ENCODE measurements at places on chromosomes 1 and 21.

DNA sequence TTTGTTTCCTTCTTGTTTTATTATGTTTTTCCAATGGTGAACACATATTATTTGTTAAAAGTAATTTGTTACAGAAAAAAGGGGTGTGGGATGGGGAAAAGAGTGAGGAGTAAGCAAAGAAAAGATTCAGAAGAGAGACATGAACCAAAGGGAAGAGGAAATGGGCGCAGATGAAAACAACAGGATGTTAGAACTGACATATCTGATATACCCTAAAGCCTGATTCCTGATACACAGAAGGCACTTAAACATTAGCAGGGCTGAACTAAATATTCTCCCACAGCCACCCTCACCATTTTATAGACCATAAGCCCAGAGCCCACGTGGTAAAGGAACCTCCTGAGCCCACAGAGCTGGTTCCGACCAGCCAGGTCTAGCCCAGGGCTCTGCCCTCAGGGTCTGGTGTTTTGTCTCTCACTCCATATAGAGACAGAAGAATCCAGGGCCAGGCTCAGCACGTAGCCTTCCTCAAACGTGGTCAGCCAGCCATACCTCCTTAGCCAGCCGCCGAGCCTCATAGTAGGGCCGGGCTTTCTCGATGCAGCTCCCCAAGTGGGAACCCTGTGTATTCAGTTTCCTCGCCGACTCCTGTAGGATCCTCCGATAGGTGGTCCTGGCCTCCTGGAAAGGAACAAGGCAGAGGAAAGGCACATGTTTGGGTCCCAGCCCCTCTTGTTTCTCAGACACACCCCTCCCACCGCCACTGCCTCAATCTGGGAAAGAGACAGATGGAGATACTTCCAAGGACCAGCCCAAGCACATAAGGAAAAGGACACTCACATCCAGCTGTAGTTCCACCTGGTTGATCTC, 9.5 kb downstream of the SH3BP5L start:
- DNase-seq = no peak

- DNase-seq = no peak
Observed at GRCh38 chr1:209627732-209628196, 24.5 kb downstream of the LAMB3 start.

DNA sequence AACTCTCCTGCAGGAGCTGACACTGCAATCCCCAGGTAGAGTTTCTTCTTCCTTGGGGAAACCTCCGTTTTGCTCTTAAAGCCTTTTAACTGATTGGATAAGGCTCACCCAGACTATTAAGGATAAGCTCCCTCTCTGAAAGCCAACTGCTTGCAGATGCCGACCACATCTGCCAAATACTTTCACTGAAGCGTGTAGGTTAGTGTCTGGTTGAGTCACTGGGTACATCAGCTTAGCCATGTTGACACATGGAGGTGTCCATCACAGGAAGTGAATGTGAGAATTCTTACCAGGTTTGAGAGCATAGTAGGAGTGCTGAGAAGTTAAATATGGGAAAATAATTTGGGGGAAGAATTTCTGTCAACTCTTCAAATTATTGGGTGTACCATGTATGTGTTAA, 202.0 kb downstream of the AJAP1 start:
- no peak for DNase-seq

DNA sequence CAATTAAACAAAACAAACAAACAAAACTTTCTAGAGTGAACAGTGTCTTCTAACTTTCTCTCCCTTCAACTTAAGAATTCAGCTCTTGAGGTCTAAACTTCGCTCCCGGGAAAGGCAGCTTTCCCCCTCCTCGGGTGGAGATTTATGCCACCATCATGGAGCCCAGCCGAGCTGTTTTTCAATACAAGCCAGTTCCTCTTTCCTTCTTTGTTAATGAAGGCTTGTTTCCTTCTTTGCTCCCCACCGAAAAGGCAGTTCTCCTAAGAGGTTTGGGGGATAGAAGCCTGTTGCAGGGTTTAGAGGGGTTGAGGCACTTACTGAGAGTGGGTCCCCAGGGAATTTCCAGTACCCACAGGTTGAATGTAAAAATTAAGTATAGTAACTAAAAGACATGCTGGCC, 26.5 kb downstream of the OLIG1 start:
- DNase-seq = no peak

DNA sequence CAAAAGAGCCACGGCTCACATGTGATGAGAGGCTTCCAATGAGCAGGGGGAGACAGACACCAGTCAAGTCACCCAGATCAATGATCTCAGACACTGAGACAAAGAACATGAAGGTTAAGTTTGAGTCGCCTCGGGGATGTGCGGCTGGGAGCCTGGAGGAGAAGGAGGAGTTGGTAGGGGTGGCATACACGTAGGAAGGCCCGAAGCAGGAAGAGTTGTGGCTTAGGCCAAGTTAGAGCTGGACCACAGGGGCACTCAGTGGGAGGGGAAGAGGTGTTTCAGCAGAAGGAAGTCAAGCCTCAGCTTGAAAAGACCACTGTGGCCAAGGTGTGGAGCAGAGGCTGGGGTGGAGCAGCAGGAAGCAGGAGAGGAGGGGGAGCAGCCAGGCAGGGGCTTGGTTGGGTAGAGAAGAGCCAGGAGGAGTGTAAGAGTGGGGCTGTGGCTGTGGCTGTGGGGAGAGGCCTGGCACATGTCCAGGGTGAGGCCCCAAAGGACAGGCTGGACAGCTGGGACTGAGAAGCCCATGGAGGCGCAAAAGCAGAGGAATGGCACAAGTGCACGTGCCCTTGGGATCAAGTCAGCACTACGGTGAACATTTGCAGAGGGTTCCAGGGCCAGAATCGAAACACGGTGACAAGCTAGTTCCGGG, 27.6 kb downstream of the CTNNBIP1 start:
- no peak for DNase-seq

DNA sequence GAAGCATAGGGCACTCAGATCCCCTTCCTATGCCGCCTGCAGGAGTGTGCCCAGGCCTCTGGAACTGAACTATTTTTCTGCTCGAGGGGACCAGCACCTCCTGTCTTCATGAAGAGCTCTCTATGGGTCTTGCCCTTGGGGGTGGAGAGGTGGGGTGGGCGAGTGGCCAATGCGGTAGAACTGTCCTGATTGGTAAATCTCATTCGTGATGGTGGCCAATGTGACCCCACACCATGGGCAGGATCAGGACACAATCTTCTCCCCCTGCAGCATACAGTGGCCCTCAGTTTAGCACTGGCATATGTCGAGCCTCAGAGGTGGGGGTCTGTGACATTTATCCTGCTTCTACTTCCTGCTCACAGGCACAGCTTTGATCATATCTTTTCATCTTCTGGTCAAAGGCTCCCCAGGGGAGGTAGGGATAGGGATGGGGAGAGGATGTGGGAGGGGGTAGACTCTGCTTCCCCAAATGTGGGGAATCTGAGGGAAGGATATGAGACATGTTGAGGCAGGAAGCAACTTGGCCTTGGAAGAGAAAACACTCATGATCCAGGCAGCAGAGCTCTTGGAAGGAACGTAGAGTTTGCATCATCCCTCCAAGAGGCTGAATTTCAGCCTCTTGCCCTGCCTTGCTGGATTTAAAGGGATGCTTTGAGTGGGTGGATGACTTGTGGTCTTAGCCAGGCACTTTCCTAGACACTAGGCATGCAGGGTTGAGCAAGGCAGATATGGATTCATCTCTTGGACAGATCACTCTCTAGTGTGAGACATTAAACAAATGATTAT, 81.8 kb downstream of the LAMC2 start:
- DNase-seq = no peak

DNA sequence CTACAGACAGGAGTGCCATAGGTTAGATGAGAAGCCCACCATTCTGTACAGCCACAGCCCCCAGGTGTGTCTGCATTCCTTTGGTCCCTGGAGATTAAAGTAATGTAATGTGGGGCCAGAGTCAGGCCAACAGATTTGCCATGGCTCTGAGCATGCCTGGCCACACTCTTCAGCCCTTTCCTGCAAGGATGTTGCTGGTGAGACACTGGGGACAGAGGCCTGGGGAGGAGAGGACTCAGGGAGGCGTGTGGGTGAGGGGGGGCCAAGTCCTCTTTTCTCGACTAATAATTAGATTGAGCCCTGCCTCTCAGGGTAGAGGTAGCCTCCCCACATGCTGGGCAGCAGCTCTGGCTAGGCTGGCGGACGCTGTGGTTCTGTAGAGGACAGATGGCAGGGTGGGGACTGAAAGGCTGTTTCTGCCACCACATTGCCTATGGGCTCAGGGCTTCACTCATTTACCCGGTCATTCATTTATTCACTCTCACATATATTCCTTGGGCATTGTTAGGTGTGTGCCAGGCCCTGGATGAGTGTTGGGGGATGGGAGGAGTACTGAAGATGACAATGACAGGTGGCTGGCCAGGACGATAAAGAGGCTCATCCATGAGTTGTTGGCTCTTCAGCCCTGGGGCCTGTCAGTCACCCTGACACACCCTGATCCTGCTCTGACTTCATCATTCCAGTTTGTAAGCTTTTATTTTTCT, 7.1 kb upstream of the PRCC start:
- DNase-seq = no peak

DNA sequence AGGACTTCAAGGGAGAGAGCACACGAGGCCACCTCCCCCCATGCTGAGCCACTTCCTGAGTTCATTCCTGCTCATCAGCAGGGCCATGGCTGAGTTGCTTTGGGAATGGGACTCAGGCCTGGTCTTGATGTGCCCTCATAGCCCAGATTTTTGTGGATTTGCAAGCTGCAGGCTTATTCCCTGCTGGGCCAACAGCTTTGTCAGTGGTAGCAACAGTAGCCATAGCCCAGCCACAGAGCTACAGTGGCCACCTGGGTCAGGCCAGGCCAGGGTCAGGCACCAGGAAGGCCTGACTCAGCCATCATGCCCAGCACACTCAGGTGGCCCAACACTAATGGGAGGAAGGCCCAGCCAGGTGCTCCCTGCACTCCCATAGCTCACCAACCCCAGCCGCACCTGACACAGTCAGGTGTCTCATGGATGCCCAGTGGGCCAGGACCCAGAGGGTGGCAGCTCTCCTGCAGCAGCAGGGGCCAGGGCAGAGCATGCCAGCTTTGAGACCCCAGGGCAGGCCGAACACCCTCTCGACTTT, 33.5 kb downstream of the EPHA2 start:
- DNase-seq = no peak

GRCh38 chr1:87410776-87411480, 82.2 kb downstream of the LMO4 start:
- DNase-seq = no peak

DNA sequence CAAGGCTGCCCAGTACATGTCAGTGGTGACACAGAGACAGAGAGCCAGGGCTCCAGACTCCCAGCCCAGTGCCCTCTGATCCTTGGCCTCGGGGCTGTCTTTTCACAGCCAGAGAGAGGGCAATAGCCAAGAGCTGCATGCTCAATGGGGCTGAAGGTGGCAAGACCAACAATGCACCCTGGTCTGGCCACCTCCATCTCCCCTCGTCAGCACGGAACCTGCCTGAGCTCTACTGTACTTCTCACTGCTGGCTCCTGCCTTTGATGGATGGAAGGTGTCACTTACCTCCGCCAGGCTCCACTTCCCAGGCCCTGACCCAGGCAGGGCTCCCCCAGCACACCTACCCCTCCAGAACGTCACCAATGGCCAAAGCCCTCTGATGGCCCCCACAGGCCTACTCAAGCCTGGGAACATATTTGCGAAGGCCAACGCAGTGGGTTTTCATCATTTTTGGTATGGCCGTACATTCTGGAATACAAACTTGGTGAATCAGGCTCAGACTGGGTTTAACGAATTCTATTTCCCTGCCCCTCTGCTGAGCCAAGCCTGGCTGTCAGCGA, 88.1 kb downstream of the DMRTB1 start:
- no peak for DNase-seq

- no peak for DNase-seq
Observed at GRCh38 chr1:161115132-161115711, 2.6 kb downstream of the PFDN2 start.

GRCh38 chr1:180948641-180949615, 36.2 kb downstream of the KIAA1614 start:
- no peak for DNase-seq

GRCh38 chr21:38402795-38403194, 95.5 kb downstream of the ERG start:
- DNase-seq = no peak

GRCh38 chr21:37751268-37751975, 164.8 kb downstream of the KCNJ6 start:
- no peak for DNase-seq

DNA sequence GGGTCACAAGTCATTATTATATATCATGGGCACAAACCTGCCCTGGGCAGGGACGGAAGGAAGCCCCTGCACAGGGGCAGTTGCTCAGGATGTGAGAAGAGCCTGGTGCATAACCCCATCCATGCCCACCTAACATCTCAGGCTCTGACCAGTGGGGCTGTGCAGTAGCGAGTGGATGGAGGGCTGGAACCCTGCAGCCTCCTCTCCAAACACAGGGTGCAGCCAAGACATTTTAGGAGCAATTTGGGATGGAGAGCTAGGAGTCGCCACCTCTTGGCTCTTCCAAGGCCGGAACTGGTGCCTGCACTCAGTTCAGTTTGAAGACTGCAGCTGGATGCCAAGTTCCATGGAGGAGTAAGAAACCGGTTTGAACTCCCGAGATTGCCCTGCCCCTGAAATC, 2.8 kb downstream of the MX1 start:
- DNase-seq = no peak

DNA sequence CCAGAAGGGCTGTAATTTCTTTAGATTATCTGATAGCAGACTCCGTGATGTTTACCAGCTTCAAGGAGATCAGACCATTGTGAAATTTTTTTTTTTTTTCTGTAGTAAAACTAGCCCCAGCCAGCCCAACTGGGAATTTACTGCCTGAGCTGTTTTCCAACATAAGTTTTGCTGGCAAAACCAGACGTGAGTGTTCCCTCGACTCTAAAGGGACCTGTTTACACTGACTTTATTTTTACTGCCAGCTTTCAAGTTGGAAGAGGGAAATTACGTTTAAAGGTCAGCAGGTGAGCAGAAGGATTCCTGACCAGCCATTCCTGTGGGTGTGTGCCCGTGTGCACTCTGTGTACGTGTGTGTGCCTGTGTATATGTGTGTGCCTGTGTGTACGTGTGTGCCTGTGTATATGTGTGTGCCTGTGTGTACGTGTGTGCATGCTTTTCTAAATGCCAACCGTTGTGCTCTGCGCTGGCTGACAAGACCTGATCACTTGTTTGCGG, 374 bp downstream of the MAB21L3 start:
- DNase-seq = no peak

- no peak for DNase-seq
Observed at GRCh38 chr1:236067854-236068454, 3.1 kb upstream of the NID1 start.

DNA sequence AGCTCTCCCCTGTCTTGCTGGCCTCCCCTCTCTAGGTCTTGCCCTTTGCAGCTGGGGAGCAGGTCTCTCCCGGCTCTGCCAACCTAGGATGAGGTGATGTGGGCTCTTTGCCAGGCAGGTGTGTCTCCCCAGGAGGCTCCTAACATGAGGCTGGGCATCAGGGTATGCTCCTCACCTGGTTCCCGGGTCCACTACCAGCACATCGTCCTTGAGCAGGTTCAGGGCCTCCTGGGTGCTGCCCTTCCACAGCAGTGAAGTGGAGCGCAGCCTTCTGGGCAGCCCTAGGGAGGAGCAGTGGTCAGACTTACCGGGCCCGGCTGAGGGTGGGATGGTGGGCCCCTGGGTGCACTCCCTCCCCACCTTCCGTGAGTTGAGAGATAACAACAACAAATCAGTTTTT, 17.5 kb downstream of the LACTBL1 start:
- DNase-seq = no peak

Measured in esophagus squamous epithelium (tissue), 5 donors.